ENCODE measurements at places on chromosomes 7 and 10.

DNA sequence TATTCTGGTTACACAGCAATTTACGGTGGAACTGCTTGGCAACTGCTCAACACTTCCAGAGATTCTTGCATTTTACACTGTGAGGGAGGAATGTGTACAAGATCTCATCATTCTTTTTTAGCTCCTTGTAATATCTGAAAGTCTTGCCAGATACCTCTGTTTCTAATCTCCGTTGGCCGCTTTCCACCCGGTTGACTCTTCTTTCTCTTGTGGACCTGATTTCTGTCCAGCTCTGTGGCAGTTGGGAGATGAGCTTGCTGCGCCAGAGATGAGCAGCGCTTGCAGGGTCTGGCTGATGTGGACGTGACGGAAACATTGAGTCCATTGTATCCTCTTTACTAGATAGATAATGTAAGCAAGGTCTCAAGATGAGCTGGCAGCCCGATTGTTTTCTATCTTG, 27.6 kb downstream of the SPAG6 start:
- no peak for DNase-seq

- DNase-seq, result no peak
These were observed 23.2 kb downstream of the KPNA7 start for GRCh38 chr7:99184532-99185218.

- no peak for DNase-seq
These were observed 179.6 kb downstream of the ADK start for GRCh38 chr10:74330646-74331045.

DNA sequence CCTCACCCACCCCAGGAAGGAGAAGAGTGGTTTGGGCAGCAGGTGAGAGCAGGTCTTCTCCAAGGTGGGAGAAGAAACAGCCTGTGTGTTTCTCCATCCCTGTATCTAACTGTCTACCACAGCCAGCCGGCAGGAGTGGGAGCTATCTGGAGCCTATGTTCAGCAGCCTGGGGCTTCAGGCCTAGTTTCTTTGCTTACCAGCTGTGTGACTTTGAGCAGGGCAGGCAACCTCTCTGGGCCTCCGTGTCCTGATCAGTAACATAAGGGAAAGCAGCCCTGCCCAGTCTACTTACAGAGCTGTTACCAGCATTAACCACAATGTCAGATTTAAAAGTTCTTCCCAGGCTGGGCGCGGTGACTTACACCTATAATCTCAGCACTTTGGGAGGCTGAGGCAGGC, 450.7 kb upstream of the ZMIZ1 start:
- DNase-seq, result no peak

DNA sequence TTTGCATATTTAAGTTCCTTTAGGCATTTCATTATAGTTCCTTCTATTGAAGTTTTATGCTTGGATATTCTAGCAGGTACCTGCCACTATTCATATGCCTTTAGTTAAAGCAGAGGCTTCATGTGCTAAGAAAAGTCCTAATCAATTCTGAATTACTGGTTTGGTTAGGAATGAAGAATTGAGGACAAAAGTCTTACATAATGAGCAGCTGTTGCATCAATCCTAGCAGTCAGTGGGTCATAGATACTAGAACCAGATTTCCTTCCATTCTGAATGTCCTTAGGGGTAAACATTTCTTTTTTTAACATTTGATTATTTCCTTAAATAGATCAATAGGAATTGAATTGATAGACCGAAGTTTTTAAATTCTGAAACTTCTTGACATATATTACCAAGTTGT, 59.2 kb downstream of the CDK13 start:
- no peak for DNase-seq

GRCh38 chr10:82277591-82277990, 402.6 kb downstream of the NRG3 start:
- DNase-seq, result no peak
